ENCODE measurements at places on chromosomes 16 and 17. TPM values are rescaled to one million over a fixed set of nuclear protein-coding genes. Genes with fewer than 3 reads are reported as not detected.

The PCGF2 gene
- 15.7 TPM for total RNA-seq

The PPL gene
- 103 TPM for total RNA-seq

The KRT222 gene
- total RNA-seq, result 0.86 TPM

The KCNH6 gene
- total RNA-seq, result not detected

The CNGB1 gene
- not detected for total RNA-seq

DNA sequence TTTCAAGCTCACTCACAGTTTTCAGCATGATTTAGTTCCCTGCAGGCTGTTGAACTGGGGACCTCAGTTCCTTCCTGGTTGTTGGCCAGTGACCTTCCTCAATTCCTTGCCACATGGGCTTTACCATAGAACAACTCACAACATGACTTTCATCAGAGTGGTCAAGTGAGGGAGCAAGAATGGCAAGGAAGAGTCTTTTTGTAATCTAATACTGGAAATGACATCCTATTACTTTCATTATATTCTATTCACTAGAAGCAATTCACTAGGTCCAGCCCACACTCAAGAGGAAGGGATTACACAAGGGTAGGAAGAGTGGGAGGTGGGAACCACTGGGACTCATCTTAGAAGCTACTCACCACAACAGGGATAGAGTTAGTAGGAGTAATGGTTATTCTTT, 57.6 kb downstream of the SYT17 start:
- H3K36me3 ChIP-seq, result peaks cover 53% of the 10 kb centered on the region
- no peaks in the 10 kb centered on the region for H3K4me1 ChIP-seq
- DNase-seq, result no peak
- no peak overlapping the region for H3K4me3 ChIP-seq

GRCh38 chr17:65013613-65014391, 42.7 kb downstream of the GNA13 start:
- no peak for DNase-seq
- H3K27ac ChIP-seq, result no peak overlapping the region
- H3K27me3 ChIP-seq, result no peaks in the 10 kb centered on the region
- peaks cover 42% of the 10 kb centered on the region for H3K36me3 ChIP-seq

DNA sequence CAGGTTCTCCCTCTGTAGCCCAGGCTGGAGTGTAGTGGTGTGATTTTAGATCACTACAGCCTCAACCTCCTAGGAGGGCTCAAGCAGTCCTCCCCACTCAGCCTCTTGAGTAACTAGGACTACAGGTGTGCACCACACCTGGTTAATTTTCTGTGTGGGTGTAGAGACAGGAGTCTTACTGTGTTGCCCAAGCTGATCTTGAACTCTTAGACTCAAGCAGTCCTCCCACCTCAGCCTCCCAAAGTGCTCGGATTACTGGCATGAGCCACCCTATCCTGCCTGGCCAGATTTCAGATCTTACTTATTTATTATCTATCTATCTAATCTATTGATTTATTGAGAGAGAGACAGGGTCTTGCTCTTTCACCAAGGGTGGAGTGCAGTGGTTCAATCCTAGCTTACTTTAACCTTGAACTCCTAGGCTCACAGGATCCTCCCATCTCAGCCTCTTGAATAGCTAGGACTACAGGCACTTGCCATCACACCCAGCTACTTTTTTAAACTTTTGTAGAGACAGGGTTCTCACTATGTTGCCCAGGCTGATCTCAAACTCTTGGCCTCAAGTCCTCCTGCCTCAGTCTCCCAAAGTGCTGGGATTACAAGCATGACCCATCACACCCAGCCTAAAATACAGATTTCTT, 61.8 kb downstream of the TUBD1 start:
- H3K4me1 ChIP-seq, result peaks cover 32% of the 10 kb centered on the region
- DNase-seq, result no peak
- no peak overlapping the region for H3K4me3 ChIP-seq
- H3K36me3 ChIP-seq, result no peaks in the 10 kb centered on the region
- no peak overlapping the region for H3K27ac ChIP-seq

DNA sequence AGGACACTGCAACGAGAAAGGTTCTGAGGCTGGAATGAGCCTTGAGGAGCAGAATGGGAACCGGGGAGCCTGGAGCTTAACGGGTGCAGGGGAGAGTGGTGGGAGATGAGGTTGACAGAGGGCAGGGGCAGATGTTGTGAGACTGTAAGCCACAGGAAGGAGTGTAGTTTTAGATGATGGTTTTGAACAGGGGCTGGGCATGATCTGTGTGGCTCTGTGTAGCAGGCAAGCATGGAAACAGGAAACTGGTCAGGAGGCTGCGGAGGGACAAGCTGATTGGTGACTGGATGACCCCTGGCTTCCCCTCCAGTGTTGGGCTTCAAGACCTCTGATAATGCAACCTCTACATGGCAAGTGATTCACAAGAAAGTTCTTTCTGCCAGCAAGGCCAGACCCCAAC, 1.4 kb upstream of the CNGB1 start:
- no peak overlapping the region for H3K27ac ChIP-seq
- H3K27me3 ChIP-seq, result no peaks in the 10 kb centered on the region
- no peak for DNase-seq
- H3K4me1 ChIP-seq, result no peaks in the 10 kb centered on the region
- no peak overlapping the region for H3K4me3 ChIP-seq
- H3K36me3 ChIP-seq, result no peaks in the 10 kb centered on the region

GRCh38 chr17:80446645-80447405, 29.6 kb downstream of the NPTX1 start:
- no peaks in the 10 kb centered on the region for H3K36me3 ChIP-seq
- no peak overlapping the region for H3K4me3 ChIP-seq
- H3K27ac ChIP-seq, result no peak overlapping the region
- H3K4me1 ChIP-seq, result peaks cover 10% of the 10 kb centered on the region
- DNase-seq, result no peak

- H3K4me3 ChIP-seq, result no peak overlapping the region
- no peak for DNase-seq
- H3K27me3 ChIP-seq, result no peaks in the 10 kb centered on the region
Measured at GRCh38 chr16:26598998-26599784, 467.5 kb upstream of the C16orf82 start.

- peaks cover 7% of the 10 kb centered on the region for H3K4me1 ChIP-seq
- H3K4me3 ChIP-seq, result no peak overlapping the region
- no peak for DNase-seq
- H3K27me3 ChIP-seq, result peaks cover 88% of the 10 kb centered on the region
- H3K27ac ChIP-seq, result no peak overlapping the region
Measured at GRCh38 chr17:48631693-48632578, 5.8 kb upstream of the HOXB9 start.

DNA sequence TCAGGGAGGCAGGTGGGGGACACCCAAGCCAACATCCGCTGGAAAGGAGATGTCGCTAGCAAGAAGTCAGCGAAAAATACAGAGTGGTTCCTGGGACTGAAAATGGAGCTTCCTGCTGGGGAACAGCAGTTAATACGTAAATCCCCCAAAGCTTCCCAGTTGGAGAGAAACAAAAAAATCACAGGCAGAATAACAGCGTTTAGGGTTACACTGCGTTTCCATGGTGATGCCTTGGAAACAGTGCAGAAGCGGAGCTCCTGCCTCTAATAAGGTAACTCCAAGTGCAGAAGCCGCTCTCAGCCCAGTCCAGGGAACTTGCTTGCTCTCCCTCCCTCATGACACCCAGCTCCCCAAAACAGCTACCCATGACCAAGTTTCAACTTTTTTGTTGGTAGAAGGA, 73.4 kb downstream of the PLD6 start:
- peaks cover 12% of the 10 kb centered on the region for H3K4me1 ChIP-seq
- DNase-seq, result no peak
- no peaks in the 10 kb centered on the region for H3K27me3 ChIP-seq
- no peak overlapping the region for H3K4me3 ChIP-seq
- peaks cover 52% of the 10 kb centered on the region for H3K36me3 ChIP-seq

- H3K27ac ChIP-seq, result peak overlapping the region; percentile 54
- no peak for DNase-seq
- no peaks in the 10 kb centered on the region for H3K36me3 ChIP-seq
- H3K4me1 ChIP-seq, result peaks cover 3% of the 10 kb centered on the region
- H3K4me3 ChIP-seq, result no peak overlapping the region
Measured at GRCh38 chr16:86297866-86298757, 212.2 kb upstream of the FOXF1 start.

GRCh38 chr17:40724656-40725055, 21.1 kb upstream of the KRT24 start:
- no peak for DNase-seq
- H3K27me3 ChIP-seq, result no peaks in the 10 kb centered on the region
- H3K36me3 ChIP-seq, result no peaks in the 10 kb centered on the region
- no peak overlapping the region for H3K4me3 ChIP-seq

DNA sequence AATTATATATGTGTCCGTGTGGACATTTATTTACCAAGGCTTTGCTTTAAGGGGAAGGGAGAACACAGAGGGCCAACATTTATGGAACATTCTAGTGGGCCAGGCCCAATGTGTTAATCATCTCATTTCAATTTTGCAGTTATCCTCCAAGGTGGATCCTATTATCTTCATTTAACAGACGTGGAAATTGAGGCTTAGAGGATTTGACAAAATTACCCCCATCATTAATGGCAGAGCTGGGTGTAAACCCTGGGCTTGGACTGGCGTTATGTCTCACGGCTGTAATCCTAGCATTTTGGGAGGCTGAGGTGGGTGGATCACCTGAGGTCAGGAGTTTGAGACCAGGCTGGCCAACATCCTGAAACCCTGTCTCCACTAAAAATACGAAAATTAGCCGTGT, 26.4 kb downstream of the PITPNC1 start:
- no peak overlapping the region for H3K27ac ChIP-seq
- no peak overlapping the region for H3K4me3 ChIP-seq
- H3K36me3 ChIP-seq, result no peaks in the 10 kb centered on the region
- no peaks in the 10 kb centered on the region for H3K27me3 ChIP-seq

DNA sequence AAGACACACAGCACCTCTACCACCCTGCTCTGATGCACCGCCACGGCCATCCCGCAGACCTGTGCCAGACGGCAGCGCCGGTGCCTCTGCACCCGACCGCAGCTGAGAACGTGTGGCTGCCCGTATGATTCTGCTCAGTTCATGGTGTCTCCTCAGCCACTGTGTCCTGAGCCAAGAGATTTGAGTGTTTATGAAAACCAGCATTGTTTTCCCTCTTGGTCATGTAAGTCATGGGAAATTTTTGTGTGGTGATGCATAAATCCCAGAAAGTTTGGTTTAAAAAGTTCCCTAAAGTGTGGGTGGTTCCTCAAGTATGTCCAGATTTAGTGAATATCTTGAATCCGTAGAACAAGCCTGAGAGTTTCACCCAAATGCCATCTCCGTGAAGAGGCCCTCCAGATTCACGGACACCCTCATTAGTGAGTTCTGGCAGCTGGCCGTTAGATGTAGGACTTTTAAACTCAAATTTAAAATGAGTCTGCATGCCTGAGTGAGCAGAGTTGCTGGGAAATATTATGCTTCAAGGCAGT, 57.6 kb downstream of the CDRT4 start:
- H3K4me3 ChIP-seq, result no peak overlapping the region
- H3K4me1 ChIP-seq, result no peaks in the 10 kb centered on the region
- DNase-seq, result no peak
- no peaks in the 10 kb centered on the region for H3K27me3 ChIP-seq

- H3K27me3 ChIP-seq, result no peaks in the 10 kb centered on the region
- H3K4me3 ChIP-seq, result no peak overlapping the region
- peak overlapping the region; percentile 45 for H3K27ac ChIP-seq
- DNase-seq, result no peak
Measured at GRCh38 chr17:67165201-67165600, 79.8 kb downstream of the HELZ start.

- H3K4me1 ChIP-seq, result no peaks in the 10 kb centered on the region
- H3K4me3 ChIP-seq, result no peak overlapping the region
- H3K36me3 ChIP-seq, result no peaks in the 10 kb centered on the region
Measured at GRCh38 chr17:73546770-73547536, 97.3 kb downstream of the SDK2 start.

- no peaks in the 10 kb centered on the region for H3K27me3 ChIP-seq
- H3K36me3 ChIP-seq, result peaks cover 56% of the 10 kb centered on the region
- H3K4me3 ChIP-seq, result no peak overlapping the region
- peak; percentile 91 for DNase-seq
- peaks cover 11% of the 10 kb centered on the region for H3K4me1 ChIP-seq
Measured at GRCh38 chr16:89115216-89115861, 21.7 kb downstream of the ACSF3 start.

DNA sequence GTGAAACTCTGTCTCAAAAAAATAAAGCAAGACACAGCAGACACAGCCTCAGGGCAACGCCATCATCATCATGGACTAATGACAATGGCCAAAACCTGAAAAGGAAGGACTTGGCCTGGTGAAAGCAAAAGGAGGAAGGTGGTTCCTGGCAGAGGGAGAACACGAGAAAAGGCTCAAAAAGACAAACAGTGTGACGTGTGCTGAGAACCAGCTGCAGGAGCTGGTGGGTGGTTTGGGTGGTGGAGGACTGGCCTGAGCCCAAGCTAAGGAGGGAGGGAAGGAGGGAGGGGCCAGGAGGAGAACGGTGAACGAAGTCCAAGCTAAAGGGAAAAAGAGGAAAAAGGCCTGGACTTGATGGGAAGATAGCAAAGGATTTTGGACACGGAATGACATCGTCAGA, 85.1 kb downstream of the SLC39A11 start:
- no peaks in the 10 kb centered on the region for H3K27me3 ChIP-seq
- no peak for DNase-seq
- H3K4me3 ChIP-seq, result no peak overlapping the region
- H3K36me3 ChIP-seq, result no peaks in the 10 kb centered on the region
- peaks cover 16% of the 10 kb centered on the region for H3K4me1 ChIP-seq
- H3K27ac ChIP-seq, result peak overlapping the region; percentile 35

DNA sequence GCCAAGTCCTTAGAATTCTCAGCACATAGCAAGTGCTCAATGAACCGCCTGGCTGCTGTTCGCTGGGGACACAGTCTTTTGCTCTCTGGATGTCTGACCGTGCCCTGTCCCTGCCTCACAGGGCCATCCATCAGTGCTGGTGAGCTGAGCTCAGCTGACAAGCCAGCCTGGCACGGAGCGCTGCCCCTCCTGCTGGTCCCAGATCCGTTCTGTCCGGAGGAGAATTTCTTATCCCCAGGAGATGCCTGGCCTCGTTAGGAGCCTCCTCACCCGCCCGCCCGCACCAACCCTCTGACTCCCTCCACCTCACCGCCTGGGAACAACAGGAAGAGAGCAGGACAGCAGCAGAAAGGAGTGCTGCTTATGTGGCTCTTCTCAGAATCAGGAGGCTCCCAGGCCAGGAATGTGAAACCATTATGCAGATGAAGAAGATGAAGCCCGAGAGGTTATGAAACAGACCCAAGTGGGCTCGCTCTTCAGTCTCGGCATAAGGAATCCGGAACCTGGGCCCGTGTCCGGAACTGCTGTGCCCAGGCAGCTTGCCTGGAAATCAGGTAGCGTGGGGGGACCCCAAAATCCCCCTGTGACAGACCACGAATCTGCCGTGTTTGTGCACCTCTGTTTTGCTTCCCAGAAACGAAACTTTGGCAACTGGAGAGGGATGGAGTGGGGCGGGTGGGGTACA, 28.8 kb upstream of the RMI2 start:
- H3K27ac ChIP-seq, result no peak overlapping the region
- H3K4me1 ChIP-seq, result peaks cover 15% of the 10 kb centered on the region
- H3K4me3 ChIP-seq, result no peak overlapping the region
- no peaks in the 10 kb centered on the region for H3K36me3 ChIP-seq
- H3K27me3 ChIP-seq, result no peaks in the 10 kb centered on the region
